NCI-H187 (cell line): ENCODE measurements at places on chromosomes 4 and X.

DNA sequence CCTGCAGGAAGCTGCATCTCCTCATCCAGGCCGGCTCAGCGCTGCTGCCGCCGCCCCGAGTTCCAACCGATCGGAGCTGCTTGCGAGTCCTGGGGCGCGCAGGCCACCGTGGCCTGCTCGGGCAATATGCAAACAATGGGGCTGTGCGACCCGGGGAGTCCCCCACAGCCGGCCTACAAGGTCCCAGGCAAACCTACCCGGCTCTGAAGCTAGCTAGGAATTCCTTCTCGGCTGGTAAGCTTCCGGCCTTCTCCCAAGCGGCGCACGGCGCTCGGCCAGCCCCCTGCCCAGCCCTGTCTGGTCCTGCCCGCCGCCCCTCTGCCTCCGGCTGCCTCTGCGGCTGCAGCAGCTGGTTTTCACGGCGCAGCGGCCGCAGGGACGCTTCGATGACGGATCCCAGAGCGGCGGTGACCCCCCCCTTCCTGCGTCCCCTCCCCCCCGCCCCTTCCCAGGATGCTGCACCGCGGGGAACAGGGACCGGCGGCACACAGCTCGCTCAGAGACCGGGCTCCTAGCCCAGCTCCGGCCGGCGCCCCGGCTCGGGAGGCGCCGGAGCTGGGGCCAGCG lies 59.4 kb downstream of the TSC22D3 start:
- DNase-seq = no peak

DNA sequence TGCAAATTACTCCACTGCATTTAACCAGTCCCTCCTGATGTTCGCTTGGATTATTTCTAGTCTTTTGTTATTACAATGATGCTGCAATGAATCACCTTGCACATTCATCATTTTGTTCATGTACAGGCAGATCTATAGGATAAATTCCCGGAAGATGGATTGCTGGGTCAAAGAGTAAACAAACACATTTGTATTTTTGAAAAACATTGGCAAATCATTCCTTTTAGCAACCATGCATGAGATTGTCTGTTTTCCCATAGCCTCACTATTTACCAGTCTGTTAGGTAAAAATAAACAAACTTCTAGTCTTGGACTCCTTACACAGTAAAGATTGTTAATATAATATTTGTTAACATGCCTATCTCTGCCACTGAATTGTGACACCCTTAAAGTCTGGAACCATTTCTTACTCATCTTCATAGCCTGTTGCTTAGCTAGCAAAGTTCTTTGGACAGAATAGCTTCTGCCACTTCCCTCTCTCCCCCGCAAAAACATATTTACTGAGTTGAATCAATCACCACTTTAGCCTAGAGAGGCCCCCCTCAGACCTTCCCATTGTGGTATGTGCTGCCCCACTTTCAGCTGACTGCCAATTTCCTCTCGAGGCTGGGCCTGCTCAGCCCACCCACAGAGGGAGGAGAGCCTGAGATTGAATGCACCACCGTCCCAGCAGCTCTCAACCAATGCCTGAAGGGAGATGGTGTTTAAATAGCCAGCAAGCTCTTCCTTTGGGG lies 108.4 kb upstream of the ATXN3L start:
- no peak for DNase-seq

DNA sequence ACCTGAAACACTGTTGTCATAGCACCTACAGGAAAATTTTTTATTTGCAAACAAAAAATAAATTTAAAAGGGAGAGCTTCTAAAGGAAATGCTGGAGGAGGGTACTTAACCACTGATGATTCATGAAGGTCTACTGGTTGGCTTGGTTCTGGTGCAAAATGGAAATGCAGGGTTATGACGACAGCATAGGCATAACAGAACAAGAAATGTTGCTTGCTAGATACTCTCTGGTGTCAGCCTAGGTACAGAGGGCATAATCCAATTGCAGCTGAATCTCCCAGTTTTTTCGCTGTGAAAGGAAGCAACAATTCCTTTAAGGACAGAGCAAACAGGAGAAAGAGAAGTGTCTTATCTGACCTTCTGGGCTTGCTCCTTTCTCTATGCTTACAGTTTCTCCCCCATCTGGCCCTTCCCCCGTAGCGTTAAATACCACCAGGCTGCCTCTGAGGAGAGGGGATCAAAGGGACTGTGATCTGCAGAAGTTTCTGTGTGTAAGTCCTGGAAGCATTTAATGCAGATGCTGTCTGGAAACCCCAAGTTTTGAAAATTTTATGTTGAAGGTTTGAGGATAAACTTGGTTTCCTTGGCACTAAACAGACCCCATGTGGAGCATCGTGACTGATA lies 23.7 kb upstream of the CASK start:
- DNase-seq = no peak

DNA sequence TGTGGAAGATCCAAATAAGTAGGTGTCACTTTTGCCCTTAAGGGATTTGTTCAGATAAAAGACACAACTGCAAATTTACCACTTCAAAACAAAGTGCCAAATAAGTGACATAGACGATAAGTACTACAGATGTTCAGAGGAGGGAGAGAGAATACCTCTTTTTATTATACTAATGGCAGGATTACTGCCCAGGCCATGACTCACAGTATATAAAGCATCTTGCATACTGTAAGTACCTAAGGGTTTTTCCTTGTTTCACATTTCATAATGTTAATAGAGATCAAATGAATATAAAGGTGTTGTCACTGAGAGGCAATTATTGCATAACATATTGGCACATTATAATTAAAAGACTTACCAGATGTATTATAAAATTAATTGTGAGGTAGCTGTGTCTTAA lies 46.4 kb downstream of the PTPN13 start:
- no peak for DNase-seq

GRCh38 chr4:38166082-38166481 lies 205.9 kb downstream of the PTTG2 start:
- DNase-seq = no peak

DNA sequence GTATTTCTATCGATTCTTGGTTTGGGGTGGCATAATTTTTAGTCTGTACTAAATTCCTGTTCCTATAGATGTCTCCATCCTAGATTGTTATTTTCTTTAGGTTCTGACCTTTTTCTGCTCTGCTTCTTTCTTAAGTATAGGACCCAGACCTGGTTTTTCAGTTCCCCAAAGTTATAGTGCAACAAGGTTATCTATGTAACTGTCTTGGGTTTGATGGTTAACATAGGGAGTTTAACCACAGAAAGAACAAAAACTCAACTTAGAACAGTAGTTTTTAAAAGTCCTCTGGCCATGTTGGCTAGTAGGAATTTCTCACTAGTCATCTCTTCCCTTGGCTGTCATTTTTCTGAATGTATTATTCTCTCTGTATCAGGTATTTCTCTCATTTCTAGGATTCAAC lies 38.8 kb upstream of the MAD2L1 start:
- DNase-seq = no peak

GRCh38 chrX:150688911-150689451 lies 4.2 kb upstream of the MTMR1 start:
- no peak for DNase-seq

- DNase-seq = no peak
These were observed 328.0 kb upstream of the PPP1R2C start for GRCh38 chrX:43106009-43106408.

DNA sequence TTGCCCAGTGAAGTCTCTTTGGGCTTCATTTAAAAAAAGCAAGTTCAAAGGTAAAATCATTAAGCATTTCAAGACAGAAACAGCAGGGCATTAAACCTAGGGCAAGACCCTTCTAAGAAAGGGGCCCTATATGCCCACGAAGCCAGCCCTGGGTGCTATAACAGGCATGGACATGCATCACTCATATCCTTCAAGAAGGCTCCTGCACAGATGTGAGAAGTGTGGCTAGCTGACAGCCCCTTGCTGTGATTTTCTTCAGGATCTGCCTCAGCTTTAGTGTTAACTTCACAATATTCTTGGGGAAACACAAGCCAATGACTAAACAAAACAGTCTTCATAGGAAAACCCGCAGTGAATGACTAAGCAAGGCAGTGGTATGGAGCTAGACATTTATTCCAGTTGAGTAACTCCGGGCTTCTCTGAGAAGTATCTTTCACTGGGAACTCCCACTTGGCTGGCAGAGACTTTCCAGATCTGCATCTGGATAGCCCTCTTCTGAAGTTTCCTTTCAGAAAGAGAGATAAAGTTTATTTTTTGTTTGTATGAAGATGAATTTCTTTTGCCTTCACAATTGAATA lies 11.9 kb upstream of the MAOA start:
- no peak for DNase-seq
